ENCODE measurements at places on chromosomes 3 and 15. TPM values are rescaled to one million over a fixed set of nuclear protein-coding genes. Genes with fewer than 3 reads are reported as not detected.

DNA sequence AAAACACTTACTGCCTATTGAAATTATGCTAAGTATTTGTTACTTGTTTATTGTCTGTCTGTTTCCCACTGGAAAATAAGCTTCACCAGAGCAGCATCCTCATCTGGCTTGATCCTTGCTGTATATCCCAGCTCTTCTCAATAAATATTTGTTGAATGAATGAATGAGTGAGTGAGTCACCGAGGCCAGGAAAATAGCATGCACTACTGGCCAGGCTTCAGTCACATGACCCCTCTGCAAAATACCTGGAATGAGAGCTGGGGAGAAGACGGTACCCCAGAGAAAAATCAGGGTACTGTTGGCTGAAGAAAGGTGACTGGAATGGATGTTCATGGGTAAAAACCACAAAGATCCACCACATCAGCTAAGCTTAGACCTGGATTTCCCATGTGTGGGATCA, 331.9 kb downstream of the SHQ1 start:
- DNase-seq: no peak

DNA sequence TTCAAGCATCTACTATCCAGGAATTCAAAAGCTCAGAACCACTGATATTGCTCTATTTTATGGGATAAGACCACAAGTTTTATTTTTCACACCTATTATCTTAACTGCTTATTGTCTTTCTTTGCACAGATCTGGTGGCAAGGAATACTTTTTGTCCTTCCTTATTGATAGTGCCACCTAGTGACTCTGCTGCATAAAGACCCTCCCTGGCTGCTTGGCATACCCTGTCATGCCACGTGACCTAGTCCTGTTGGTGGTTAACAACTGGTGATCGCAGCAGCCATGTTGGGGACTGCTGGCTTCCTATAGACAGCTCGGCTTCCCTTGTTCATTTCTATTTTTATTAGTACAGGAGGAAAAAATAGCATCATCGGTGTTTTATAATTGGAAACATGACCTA, 236.3 kb downstream of the MEX3B start:
- DNase-seq: peak; percentile 19

- DNase-seq: no peak
Observed at GRCh38 chr3:82558081-82558480, 796.6 kb upstream of the GBE1 start.

DNA sequence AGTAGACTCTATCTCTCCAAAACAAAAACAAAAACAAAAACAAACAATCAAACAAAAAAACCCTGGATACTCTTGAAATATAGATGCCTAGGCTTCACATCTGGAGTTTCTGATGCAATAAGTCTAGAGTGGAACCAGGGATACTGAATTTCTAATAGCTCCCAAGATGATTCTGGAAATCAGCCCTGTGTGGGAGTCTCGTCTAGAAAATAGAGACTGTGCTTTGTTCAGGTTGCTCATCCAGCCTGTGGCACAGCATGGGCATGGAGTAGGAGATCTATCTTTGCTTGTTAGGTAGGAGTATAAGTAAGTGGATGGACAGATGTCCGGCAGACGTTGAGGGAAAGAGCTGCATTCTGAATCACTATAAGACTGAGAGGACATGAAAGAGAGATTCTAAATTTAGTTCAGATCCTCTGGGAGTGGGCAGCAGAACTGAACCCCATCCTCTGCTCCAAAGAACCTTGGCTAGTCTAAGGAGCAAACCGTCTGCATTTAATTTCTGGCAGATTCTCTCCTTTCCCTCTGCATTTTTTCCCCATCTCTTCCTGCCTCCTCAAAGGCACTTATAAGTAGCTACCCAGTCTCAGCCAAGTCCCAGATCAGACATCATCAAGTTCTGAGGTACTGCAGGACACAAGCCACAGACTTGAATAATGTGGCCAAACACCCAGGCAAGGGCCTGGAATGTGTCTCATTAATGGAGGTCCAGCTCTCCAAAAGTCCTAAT, 92.6 kb upstream of the STRIT1 start:
- DNase-seq: no peak

DNA sequence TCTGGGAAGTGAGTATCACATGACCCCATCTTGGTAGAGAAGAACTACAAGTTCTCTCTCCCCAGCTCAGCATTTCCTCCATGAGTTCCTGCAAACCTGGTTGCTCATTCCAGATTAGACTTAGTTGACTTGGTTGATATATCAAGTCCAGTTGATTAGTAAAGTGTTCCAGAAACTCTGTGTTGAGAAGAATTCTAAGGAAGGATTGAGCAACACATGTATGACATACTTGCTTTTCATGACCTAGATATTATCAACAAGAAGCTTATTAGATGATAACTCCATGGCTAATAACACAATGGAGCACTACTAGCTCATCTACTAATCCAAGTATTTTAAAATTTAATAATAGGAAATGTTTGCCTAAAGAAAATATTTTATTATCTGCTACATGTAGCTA, 6.4 kb upstream of the EID1 start:
- no peak for DNase-seq

DNA sequence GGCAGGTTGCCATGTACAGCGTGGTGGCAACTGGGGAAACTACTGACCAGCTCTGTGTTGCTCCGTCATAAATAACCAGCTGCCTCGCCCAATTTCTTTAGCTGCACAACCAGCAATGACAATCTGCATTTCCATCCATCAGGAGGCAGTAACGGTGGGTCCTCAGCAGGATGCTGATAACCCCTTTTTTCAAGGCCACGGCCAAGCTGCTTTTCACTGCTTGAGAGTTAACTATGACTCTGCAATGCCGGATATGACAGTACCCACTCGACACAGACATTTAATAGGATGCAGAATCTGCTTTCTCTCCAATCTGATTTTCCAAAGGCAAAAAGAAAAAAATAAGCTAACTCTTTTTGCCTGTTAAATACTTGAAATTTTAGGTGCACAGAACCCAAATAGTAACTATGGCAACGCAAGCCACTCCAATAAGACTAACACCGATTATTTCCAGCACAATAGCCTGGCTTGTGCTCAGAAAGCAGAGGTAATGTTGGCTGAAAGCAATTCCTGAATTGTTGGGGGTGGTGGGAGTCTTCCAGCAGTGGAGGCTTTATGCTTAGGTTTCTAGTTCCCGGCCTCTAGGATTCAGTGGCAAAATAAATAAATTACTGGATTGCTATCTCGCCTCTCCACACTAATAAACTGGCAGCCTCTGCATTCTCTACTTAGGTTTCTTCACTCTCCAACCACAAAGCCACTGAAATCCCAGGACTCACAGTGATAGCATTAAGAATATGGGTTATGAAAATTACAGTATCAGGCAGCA, 31.2 kb upstream of the SRGAP3 start:
- no peak for DNase-seq

GRCh38 chr3:50433954-50434353, 69.5 kb downstream of the CACNA2D2 start:
- no peak for DNase-seq

- no peak for DNase-seq
Observed at GRCh38 chr3:184911570-184911969, 99.6 kb downstream of the VPS8 start.

- DNase-seq: no peak
Observed at GRCh38 chr3:108136561-108137459, 46.0 kb upstream of the CD47 start.

- peak; percentile 90 for DNase-seq
Observed at GRCh38 chr3:32106132-32106928, at the start of gene GPD1L. TSS of gene GPD1L (plus strand) at chr3:32106620. CDS start at chr3:32106712, 92 bp downstream.

- no peak for DNase-seq
Observed at GRCh38 chr15:36707884-36708435, 128.5 kb downstream of the CDIN1 start.

DNA sequence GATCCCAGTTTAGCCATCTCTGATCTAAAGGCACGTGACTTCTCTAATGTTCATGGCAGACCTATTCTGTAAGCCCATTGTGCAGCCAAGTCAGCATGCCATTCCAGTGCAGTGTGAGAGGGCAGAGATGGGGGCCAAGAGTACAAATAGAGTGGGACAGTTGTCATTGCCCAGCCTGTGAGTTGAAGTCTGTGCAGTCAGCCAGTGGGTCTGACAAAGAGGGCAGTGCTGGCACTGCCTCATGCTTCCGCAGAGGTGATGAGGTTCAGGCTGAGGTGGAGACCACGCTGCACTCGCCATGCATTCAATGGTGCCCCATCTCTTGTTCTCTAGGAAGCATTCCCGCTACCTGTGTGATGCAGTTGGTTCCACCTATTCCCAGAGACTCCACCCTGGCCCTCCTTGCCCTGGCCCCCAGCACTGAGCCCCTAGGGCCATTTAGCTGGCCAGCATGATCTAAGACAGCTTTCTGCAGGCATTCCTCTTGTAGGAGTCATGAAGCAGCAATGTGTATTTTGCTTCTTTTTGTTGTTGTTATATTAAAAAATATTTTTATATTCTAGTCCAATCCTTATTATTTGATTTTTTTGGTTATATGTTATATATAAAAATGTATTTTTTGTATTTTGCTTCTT, 3.7 kb downstream of the MRAS start:
- DNase-seq: no peak

GRCh38 chr3:183156266-183156665, 6.3 kb downstream of the LAMP3 start:
- no peak for DNase-seq

DNA sequence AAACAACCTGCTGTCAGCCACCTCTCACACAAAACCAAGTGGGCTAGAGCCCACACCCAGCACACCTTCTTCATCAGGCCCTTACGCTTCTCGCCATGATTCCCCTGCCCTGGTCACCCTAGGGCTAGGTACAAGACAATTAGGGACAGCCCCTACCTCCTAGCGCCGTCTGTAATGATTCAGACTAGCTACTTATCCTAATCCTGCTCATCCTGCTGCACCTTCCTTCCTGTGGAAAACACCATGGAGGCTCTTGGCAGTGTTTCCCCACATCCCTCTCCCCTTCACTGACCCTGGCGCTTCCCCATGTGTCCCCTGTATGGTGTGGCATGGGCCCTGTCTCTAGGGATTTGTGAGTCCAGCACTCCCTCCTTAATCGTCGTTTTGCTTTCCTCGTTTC, 39.6 kb upstream of the ICE2 start:
- DNase-seq: no peak

GRCh38 chr15:83170474-83171165, 37.0 kb downstream of the HDGFL3 start:
- DNase-seq: no peak

DNA sequence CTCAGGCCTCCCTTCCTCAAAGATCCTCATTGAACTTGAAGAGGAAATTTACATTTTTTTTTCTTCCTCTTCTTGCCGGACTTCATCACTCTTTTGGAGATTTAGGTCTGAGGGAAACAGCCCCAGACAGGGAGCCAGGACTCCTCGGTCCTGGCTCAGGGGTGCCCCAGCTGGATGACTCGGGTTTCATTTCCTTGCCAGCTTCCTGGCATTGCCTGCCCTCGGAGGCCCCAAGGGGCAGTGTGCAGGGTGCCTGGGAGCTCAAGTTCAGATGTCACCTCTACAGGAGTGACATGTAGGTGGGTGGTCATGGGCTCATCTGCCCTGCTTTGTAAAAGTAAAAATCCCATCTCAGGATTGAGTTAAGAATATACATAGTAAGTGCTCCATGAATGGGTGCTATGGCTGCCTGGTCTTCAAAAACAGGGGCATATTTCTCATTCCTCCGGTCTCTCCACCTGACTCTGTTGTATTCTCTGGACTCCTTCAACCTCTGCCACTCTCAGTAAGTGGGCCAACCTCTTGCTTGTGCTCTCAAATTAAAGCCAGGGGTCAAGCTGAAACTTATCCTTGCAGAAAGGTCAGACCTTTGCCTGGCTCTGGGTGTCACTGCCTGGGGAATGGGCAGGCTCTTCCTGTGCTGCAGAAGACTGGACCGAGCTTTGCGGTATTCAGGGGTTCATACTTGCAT, 51.8 kb downstream of the SMAD6 start:
- no peak for DNase-seq

- no peak for DNase-seq
Observed at GRCh38 chr3:46442576-46443530, 21.9 kb downstream of the LTF start.

- DNase-seq: no peak
Observed at GRCh38 chr15:64810497-64811326, 14.7 kb downstream of the PIF1 start.

- no peak for DNase-seq
Observed at GRCh38 chr3:53260286-53260785, 4.5 kb upstream of the TKT start.

GRCh38 chr3:139123377-139124095, 78.8 kb upstream of the PRR23C start:
- DNase-seq: no peak

DNA sequence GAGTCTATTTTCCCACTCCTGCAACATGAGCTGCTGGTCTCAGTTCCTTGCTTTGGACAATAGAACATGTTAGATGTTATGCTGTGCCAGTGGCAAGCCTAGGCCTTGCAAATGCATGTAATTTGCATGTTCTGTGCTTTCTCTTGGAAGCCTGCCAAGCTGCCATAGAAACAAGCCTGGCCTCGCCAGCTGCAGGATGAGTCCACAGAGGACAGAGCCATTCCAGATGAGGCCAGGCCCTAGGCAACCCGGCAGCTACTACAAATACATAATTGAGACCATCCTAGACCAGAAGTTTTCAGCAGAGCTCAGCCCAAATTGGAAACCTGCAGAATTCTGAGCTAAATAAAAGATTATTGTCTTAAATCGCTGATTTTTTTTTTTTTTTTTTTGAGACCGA, 39.6 kb downstream of the TRIM69 start:
- DNase-seq: no peak

GRCh38 chr3:72035606-72036005, 250.7 kb upstream of the PROK2 start:
- DNase-seq: no peak

DNA sequence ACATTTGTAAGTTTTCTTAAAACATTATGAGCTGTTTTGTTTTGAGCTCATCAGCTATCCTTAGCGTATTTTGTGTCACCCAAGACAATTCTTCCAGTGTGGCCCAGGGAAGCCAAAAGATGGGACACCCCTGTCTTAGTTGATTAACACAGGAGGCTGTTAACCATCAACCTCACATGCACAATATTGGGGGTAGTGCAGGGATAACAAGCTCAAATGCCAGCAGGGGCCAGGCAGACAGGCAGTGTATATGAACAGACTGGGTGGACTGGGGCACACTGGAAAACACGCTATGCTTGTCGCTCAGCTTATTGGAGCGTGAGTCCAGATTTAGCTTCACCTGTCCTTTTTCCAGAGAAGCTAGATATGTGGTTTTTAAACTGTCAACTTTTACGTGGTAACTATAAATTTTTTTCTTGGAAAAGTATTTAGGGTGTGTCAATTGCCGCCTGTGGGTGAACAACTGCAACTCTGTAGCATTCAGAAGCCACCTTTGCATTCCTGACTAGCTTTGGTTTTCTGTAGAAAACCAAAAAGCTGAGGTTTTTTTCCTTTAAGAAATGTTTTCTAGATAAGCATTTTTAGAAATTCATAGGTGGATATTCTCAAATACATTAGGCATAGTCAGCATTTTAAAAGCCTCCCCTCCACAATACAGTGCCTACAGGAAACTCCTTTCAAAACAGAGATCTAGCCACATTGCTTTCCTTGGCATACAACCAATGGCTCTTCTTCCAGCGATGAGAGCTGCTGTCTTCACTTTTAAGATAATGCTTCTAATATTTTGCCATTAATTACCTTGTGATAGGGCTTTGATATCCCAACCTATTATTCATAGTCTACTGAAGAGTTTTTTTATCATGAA, 14.6 kb downstream of the PSMD6 start:
- no peak for DNase-seq

The PLSCR5 gene
- not detected for total RNA-seq

The CSK gene
- 21.3 TPM for total RNA-seq

The LIPH gene
- 14.8 TPM for total RNA-seq

The GRAMD1C gene
- 7.1 TPM for total RNA-seq

The MUC13 gene
- 0.37 TPM for total RNA-seq

The DNAJC19 gene
- 86.4 TPM for total RNA-seq

The FOXB1 gene
- total RNA-seq: not detected

The IMPG2 gene
- not detected for total RNA-seq

The MCTP2 gene
- 13.0 TPM for total RNA-seq

The GAP43 gene
- not detected for total RNA-seq

The RBP2 gene
- not detected for total RNA-seq

The PRSS50 gene
- not detected for total RNA-seq

Measured in Caki2 (cell line).